ENCODE measurements at places on chromosomes 4 and X. TPM values are rescaled to one million over a fixed set of nuclear protein-coding genes. Genes with fewer than 3 reads are reported as not detected.

GRCh38 chr4:8543623-8544022, 36.6 kb upstream of the GPR78 start:
- DNase-seq: no peak

GRCh38 chr4:155487210-155487609, 110.4 kb upstream of the MAP9 start:
- no peak for DNase-seq

CPZ gene
- 4.7 TPM for polyA plus RNA-seq

MAGEC1 gene
- polyA plus RNA-seq: not detected

GRCh38 chr4:119736559-119736958, 108.0 kb upstream of the PDE5A start:
- DNase-seq: no peak

DNA sequence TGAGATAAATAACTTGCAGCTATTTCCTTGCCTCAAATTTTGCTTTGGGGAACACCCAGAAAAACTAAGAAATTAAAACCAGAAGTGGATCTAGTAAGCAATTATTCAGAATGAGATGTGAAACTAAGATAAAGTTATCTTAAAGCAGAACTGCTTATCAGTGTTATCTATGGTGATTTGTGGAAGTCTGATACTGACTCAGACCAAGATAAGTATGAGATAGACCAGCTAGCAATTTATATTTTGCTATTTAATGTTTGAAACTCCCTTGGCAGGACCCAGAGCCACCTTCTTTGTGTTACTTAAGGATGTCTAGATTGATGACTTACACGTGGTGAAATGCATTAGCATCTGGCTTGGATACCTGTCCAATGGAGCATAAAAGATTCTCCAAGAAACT, 368.1 kb downstream of the EPHA5 start:
- DNase-seq: no peak

DNA sequence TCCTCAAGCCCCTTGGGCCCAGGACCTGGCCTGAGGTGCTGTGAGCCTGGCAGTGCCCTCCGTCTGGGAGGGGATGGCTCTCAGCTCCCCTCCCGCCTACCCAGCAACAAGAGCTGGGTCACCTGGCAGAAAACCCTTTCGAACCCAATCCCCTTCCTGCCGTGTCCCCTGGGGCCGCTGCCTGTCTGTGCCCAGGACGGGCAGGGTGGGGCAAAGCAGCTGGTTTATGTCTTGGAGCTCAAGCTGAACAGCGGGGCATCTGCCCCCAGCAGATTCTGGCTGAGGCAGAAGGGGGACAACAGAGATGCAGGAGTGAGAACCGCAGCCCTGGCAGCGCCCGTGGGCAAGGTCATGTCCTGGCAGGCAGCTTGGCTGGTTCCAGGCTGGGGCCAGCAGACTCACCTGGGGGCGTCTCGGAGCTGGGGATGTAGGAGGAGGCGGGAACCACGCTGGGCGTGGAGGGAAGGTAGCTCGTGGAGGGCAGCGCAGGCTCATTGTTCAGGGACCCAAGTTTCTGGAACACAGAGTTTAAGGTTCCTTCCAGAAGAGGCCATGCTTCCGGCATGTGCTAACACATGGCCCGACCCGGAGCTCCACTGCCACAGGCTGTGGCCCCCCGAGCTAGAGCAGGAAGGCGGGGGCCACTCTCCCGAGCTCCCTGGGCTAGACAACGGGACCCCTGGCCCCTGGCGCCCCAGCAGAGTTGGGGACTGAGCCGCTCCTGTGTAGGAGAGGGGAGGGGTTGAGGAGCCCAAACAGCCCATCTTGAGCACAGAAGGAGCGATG, 24.2 kb downstream of the NELFA start:
- DNase-seq: no peak

DNA sequence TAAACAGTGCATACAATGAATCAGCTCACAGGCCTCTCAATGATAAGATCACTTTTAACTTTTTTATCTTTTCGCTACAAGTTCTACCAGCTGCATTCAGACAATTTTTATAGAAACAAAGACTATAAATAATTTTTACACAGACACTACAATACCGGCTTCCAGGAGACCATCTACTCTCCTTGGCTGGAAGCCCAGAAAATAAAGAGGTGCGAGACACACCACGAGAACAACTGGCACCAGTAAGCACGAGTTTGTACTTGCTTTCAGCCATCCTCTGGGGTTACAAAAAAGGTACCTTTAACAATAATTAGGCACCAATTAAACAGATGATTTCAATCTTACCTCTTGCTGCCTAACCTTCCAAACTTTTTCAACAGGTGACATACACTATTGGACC, 11.2 kb upstream of the PRDX4 start:
- DNase-seq: no peak

ZCCHC13 gene
- polyA plus RNA-seq: not detected

GRCh38 chrX:103565197-103565596, 20.1 kb upstream of the TCEAL4 start:
- no peak for DNase-seq

GRCh38 chr4:158807691-158808090, 38.9 kb downstream of the FNIP2 start:
- DNase-seq: no peak

DNA sequence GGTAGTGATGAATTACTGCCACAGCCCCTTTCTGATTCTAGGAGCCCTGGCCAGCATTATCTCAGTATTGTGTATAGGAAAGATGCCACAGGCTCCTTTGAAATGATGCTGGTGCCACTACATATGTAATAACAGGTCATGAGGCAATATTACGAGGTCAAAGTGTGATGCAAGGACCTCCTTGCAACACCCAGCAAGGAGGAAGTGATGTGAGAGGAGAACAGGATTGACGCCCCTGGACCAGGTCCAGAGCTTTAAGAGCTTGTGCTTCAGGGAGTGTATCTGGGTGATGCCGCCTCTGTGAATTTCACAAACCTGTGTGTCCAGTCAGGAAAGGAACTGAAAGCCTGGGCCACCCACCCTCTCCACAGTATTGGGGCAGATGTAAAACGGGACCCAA, 261.8 kb downstream of the MID1IP1 start:
- no peak for DNase-seq

DNA sequence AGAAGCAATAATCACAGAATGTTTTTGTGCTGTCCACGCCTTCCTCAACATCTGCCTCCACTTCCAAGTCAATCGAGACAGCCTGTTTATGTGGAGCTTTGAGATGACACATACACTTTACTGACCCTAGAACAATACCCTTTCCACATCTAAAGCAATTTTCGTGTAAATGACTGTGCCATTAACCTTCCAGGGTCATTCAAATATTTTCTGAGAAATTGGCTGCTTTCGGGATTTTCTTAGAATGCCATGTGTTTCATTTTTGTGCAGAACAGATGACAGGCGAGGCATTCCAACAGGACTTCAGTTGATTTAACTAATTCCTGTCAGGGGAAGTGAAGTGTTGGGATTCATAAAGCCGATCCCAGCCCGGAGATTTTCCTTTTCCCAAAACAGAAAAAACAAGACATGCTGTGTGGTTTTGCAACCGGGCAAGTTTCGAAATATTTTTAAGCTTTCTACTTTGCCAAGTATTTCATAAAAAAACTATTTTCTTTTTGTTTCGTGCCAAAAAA, 73.9 kb downstream of the SORBS2 start:
- peak; percentile 85 for DNase-seq

DNA sequence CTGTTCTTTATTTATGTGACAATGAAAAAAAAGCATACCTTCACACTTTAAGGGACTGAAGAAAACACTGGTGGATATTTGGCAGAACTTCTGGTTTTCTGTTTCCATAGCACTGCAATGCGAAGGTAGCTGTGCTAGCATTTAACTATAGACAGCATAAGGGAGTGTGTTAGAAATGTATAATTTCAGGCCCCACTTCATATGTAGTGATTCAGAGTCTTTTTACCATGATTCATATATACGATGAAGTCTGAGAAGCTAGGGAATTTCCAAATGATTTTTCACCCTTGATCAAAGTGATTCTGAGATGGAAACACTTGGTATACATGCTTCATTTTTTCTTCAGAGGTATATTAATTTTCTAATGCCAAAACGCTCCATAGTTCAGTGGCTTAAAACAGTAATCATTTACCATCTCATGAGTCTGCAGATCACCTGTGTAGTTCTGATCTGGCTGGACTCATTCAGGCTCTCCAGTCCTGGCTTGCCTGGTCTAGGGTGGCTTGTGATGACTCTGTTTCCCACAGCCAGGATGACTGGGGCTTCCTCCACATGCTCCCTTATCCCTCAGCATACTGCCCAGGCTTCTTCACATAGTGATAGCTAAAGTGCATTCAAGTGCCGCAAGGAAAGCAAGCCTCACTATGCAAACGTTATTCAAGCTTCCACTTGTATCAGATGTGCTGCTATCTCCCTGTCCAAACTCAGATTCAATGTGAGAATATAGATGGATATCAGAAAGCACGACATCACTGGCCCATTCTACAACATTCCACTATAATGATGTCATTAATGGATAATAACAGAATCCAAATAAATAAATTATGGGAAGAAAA, 790.1 kb downstream of the TECRL start:
- no peak for DNase-seq

- DNase-seq: no peak
Measured at GRCh38 chr4:134627366-134627765, 425.8 kb upstream of the PABPC4L start.

DNA sequence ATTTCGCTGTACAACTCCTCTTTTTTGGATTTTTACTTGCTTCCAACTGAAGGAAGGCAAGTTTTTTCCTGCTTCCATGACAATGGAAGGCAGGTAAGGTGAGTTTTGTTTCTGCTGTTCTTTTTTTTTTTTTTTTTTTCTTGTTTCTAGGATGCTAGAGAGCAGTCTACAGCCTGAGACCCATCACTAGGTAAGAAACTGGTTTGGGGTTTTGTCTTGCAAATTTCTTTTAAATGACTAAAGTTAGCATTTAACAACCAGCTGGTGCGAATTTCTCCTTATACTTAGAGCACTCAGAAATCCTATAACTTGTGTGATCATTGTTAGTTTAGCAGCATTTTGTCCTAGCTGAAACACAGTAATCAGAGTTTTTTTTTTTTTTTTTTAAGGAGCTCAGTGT, 378.4 kb upstream of the CNKSR2 start:
- no peak for DNase-seq

- peak; percentile 19 for DNase-seq
Measured at GRCh38 chr4:20391198-20391597, 139.5 kb downstream of the SLIT2 start.

DNA sequence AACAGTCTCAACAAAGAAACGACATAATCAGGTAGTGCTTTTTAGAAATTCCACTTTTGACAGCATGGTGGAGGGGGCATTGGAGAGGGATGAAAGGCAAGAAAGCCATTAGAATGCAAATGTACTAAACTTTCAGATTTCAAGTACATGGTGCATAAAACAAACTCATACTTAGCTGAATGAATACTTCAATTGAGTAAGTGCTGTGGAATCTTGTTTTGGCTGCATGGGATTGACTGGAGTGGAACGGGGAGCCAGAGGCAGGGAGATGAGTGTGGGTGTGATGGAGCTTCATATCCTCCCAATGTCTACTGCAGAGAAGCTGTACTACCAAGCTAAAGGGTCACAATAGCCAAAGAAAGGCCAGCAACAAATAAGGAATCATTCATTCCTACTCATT, 52.4 kb downstream of the USP46 start:
- no peak for DNase-seq

GAGE2A gene
- not detected for polyA plus RNA-seq

DNA sequence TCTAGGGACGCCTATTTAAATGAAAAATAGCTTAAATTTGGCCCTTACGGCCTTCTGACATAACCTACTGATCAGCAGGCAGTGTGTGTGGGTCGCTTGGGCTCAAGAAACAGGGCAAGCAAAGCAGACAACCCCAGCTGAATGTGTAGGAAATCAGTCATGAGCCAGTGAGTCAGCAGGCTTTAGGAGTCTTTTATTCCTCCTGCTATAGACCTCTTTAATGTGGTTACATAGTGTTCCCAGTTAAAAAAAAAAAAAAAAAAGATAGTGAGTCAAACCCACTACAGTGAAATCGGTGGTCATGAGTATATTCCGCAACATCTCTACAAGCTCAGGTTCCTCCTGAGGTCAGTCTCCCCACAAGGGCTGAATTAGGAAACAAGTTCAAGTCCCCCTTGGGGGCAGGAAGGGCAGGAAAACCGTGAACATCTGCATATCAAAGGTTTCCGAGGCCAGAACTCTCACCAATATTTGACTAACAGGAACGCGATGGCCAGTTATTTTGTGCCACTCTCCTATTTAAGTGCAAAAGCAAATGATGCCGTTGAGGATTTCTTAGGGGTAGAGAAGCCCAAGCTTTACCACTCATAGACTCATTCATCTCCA, 32.7 kb downstream of the ACSL1 start:
- no peak for DNase-seq

FAM133A gene
- 0.06 TPM for polyA plus RNA-seq

PDZD11 gene
- polyA plus RNA-seq: 55.2 TPM

DNA sequence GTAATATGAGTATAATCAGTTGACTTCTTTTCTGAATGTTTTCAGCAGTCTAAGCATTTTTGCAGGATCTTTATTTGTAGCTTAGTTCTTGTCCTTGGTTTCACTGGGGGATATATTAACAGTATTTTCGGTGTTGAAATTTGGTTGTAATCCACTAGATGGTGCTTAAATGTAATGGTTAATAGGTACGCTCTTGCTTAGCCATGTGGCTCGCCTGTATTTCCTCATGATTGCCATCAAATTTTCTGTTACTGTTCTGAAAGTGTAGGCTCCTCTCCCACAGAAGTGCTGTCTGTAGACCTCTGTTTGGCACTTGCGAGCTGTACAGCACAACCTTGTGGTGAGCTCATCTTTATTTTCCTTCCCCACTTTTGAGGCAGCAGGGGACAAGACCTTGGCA, 3.9 kb upstream of the FAAH2 start:
- DNase-seq: no peak

Measured in right lung (tissue), 10 donors.